Subcutaneous preadipocyte (primary cell): ENCODE measurements at places on chromosomes 11 and 22. TPM values are rescaled to one million over a fixed set of nuclear protein-coding genes. Genes with fewer than 3 reads are reported as not detected.

PDGFD gene
- total RNA-seq = 0.39 and 1.5 TPM in 2 replicates

OR10D3 gene
- total RNA-seq = not detected in 2 replicates

NLRP6 gene
- under 0.01 TPM in 1 of 2 replicates, not detected in the other for total RNA-seq

SELENOH gene
- total RNA-seq = 49.5 and 65.0 TPM in 2 replicates

PRODH gene
- 0.20 and 0.37 TPM in 2 replicates for total RNA-seq

LRRC56 gene
- total RNA-seq = 0.20 and 0.37 TPM in 2 replicates

ADAMTS15 gene
- 22.9 and 66.9 TPM in 2 replicates for total RNA-seq

SYT7 gene
- total RNA-seq = 7.4 and 11.0 TPM in 2 replicates

LIN7C gene
- 35.3 and 57.7 TPM in 2 replicates for total RNA-seq

C11orf87 gene
- total RNA-seq = not detected in 2 replicates

TCN1 gene
- total RNA-seq = not detected in 2 replicates

C22orf31 gene
- not detected in 2 replicates for total RNA-seq

OR56A1 gene
- not detected in 2 replicates for total RNA-seq

TLCD5 gene
- total RNA-seq = 7.2 and 10.7 TPM in 2 replicates

OR1S1 gene
- not detected in 2 replicates for total RNA-seq

DDI1 gene
- not detected in 2 replicates for total RNA-seq

F2 gene
- not detected in 2 replicates for total RNA-seq

QSER1 gene
- total RNA-seq = 24.3 and 33.0 TPM in 2 replicates

MYBPC3 gene
- not detected in 2 replicates for total RNA-seq

C11orf91 gene
- 0.20 TPM in 1 of 2 replicates, not detected in the other for total RNA-seq

DENND6B gene
- 0.39 and 2.2 TPM in 2 replicates for total RNA-seq

SLC29A2 gene
- 0.37 and 0.39 TPM in 2 replicates for total RNA-seq

ACAD8 gene
- total RNA-seq = 15.8 and 18.8 TPM in 2 replicates

PACSIN3 gene
- total RNA-seq = 9.9 and 14.1 TPM in 2 replicates

TPBGL gene
- total RNA-seq = under 0.01 TPM in 1 of 2 replicates, not detected in the other

SHISAL1 gene
- 0.37 and 1.4 TPM in 2 replicates for total RNA-seq

OR8D1 gene
- not detected in 2 replicates for total RNA-seq

CCDC85B gene
- 53.4 and 63.9 TPM in 2 replicates for total RNA-seq

MUC2 gene
- not detected in 2 replicates for total RNA-seq

C1QTNF6 gene
- total RNA-seq = 4.1 and 5.9 TPM in 2 replicates

MYEOV gene
- 14.3 and 23.9 TPM in 2 replicates for total RNA-seq

UPK3A gene
- not detected in 2 replicates for total RNA-seq

RIN1 gene
- total RNA-seq = 53.3 and 68.2 TPM in 2 replicates

SAA1 gene
- not detected in 2 replicates for total RNA-seq

SLC17A6 gene
- not detected in 2 replicates for total RNA-seq

CDC42EP2 gene
- 49.6 and 58.8 TPM in 2 replicates for total RNA-seq

YPEL1 gene
- total RNA-seq = 0.20 and 0.37 TPM in 2 replicates
